Femur (tissue), 1 donor: ENCODE measurements at places on chromosomes 1 and 21.

GRCh38 chr1:248670003-248670402 is 14.7 kb upstream of the OR2T27 start:
- no peak for DNase-seq

- DNase-seq: no peak
Measured at GRCh38 chr1:232016616-232017015, 390.0 kb downstream of the DISC1 start.

DNA sequence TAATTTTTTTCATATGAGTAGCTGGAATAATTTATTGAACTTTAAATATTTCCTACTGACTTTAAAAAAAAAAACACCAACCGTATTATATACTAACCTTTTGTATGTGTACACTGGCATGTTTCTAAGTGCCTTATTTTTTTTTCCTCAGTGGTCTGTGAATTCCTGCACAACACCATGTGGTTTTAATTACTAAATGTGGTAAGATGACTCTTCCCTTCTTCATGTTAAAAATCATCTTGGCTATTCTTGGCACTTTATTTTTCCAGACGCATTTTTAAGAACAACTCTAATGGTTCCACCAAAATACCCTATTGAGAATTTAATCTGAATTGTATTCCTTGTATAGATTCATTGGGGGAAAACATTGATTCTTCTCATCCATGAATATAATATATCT is 28.4 kb downstream of the PPP2R5A start:
- no peak for DNase-seq

- DNase-seq: no peak
Measured at GRCh38 chr1:17012775-17013490, 1.2 kb upstream of the ATP13A2 start.

DNA sequence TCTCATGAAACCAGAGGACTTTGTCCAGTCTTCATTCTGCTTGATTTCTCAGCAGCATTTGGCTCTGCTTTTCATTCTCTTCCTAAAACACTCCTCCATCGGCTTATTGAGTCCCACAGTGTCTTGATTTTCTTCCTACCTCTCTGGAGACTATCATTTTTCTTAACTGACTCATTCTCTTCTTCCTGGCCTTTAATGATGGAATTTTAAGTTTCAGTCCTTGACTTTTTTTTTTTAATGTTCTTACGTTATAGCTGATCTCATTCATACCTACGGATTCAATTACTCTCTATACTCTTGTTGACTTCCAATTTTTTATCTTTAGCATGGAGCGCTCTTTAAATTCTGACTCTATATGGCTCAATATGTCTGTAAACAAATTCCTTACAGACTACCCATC is 111.1 kb downstream of the NEK7 start:
- no peak for DNase-seq

DNA sequence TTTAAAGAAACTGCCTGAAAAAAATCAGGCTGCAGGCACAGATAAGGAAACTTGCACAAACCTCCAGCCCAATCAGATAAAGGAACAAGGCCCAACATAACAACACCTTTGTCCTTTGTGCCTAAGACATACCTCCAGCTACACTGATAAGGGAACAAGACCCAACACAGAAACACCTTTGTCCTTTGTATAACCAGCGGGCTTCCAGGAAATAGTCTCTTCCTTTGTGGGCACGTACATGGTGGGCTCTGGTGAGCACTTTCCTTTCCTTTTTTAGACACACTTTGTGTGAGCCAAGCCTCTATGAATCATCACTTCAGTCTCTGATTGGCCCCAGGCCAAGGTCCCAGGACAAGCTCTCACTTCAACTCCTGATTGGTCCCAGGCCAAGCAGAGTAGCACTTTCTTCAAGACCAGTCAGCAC is 23.6 kb downstream of the ZNF670 start:
- no peak for DNase-seq

GRCh38 chr1:46306159-46306530 is 2.6 kb downstream of the UQCRH start:
- DNase-seq: no peak
